Islet precursor cell (in vitro differentiated cells): ENCODE measurements at places on chromosomes 1 and 21.

- peak; percentile 98 for DNase-seq
Measured at GRCh38 chr1:229229137-229229720, 41.7 kb upstream of the RAB4A start.

GRCh38 chr1:76759950-76760349 is 107.3 kb upstream of the ST6GALNAC5 start:
- DNase-seq, result no peak

GRCh38 chr1:240732390-240732789 is 120.4 kb upstream of the GREM2 start:
- DNase-seq, result no peak

DNA sequence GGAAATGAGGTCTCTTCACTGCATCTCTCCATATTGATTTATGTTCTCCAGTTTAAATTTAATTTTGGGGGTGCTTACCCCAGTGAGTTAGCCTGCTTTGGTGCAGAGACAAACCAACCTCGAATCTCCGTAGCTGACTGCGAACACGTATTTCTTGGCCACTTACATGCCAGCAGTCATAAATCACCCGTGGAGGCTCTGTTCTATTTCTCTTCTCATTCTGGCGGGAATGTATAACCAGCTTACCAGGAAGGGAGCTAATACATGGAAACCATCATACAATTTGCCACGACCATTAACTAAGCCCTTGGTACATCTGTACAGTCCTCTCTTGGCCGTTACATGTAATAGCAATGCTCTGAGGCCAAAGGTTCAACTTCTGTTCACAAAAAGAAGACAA is 148.0 kb downstream of the PLA2G4A start:
- no peak for DNase-seq

- DNase-seq, result no peak
Measured at GRCh38 chr1:40314721-40315238, 2.3 kb downstream of the COL9A2 start.

DNA sequence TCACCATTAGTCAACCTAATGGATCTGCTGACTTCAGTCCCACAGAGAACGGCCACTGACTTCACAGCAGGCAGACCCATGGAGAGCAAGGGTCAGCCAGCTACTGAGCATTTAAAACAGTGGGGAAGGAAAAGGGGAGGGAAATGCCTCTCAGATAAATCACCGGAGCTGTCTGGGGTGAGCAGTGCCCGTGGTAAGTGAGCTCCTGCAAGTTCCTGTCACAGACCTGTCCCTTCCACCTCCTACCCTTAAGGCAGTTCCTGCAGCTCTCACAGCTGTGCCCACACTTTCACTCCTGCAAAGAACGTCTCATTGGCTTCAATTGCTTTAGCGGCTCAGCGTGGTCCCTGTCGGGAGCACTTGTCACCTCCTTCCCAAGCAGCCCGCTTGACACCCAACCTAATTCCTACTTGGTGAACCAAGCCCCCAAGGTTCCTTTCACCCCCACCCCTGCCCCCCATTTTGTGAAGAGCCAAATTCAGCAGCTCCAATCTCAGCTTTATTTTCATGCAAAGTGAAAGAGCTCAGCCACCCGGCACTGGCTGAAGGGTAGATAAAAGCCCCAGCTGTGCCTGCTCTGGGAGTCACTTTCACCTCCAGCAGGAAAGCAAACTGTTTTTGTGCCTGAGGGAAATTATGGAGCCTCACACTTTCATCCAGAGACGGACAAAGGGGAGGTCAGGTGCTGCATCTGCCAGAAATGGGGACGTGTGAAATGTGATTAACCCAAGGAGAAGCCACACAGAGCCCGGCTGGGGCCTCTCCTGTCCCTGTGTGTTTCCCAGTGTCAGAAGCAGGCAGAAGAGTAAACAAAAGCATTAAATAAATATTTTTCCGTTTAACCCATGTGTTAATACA is 306.2 kb downstream of the TTLL7 start:
- DNase-seq, result peak; percentile 95

DNA sequence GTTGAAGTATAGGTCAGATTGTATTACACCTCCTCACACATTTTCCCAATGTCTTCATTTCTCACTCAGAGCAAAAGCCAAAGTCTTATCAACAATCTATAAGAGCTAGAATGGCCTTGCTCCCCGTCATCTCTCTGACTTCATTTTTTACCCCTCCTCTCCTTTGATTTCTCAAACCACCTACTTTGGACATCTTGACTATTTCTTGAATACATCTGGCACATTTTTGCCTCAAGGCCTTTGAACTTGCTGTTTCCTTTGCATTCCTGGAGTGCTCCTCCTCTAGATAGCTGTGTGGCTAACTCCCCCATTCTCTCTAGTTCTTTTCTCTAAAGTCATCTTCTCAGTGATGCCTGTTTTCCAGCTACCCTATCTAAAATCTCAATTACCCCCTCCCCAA is 7.2 kb upstream of the XCL2 start:
- DNase-seq, result no peak

DNA sequence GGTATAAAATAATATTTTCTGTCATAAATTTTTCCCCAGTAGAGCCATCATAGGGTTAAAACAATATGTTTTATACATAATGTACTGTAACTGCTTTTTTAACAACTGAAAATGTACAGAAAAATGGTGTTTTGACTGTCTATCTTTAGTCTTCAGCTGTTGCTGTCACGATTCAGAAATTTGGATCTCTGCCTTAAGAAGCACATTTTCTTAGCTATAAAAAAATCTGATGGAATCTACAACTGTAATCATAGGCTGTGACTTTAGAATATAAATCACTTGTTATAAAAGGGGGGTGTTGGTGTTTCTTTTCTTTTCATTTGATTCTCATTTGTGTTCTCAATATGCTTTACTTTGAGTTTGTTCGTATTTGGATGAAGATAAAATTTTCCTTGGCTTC is 187.5 kb downstream of the PDE4B start:
- DNase-seq, result no peak

DNA sequence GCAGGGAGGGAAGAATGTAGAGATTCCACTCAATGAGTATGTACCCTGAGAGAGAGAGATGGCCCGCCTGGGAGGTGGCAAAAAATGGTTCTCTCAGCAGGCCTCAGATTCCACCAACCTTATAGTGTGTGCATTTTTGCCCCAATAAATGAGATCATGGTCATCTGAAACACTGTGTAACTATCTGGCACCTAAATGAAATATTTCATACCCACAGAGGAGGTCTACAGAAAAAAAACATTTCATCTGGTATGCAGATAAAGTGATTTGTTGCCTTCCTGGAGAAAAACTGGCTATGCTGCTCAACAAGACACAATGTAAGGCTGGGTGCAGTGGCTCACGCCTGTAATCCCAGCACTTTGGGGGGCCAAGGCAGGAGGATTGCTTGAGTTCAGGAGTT is 4.9 kb downstream of the TMCO2 start:
- no peak for DNase-seq

DNA sequence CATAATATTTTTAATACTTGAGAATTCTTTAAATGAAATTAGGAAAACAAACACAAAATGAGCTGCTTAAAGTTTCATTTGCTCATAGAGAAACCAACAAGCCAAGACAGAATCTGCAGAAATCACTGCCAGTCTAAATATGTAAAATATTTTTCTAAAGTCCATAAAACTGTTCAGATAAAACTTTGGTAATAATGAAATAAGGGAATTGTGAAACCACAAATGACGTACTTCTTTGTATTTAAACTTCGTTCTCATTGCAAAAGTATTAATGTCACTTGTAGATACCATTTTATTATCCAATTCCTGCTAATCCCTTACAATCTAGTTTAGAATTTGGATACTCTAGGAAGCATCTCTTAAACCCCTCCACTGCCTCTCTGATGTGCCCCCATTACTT is 234.5 kb upstream of the NEGR1 start:
- DNase-seq, result no peak
